Fibroblast of skin of right biceps (primary cell): ENCODE measurements at places on chromosomes 1 and 21.

DNA sequence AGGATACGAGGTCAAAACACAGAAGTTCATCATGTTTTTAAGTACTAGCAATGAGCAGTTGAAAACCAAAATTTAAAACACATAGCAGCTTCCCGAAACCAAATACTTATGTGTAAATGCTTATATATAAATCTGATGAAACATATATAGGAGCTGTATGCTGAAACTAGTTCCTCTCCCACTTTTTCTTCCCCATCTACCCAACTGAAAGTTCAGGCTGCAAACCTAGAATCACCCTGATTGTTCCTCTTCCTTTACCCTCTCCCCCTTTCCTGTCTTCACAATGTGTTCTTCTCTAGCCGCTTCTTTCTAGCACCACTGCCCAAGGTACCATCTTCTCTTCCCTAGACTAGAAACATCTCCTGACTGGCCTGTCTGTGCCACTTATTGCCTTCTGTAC lies 90.6 kb downstream of the ST3GAL3 start:
- DNase-seq = no peak

DNA sequence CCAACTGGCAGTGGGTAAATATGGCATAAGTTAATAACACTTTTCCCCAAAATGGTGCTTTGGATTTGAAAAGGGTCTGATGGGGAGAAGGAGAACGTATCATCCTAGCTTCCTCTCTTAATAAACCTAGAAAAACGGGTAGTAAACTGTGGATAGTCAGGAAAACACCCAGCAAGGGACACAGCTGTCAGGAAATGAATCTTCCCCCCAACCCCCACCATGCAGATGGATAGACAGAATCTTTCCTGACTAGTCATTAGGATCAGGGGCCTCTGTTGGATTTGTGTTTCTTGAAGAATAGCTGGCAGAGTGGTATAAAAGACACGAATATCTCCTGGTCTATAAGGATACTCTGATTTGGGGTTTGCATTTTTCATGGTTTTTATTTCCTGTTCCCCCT lies 22.5 kb upstream of the LAX1 start:
- DNase-seq = peak; percentile 20

DNA sequence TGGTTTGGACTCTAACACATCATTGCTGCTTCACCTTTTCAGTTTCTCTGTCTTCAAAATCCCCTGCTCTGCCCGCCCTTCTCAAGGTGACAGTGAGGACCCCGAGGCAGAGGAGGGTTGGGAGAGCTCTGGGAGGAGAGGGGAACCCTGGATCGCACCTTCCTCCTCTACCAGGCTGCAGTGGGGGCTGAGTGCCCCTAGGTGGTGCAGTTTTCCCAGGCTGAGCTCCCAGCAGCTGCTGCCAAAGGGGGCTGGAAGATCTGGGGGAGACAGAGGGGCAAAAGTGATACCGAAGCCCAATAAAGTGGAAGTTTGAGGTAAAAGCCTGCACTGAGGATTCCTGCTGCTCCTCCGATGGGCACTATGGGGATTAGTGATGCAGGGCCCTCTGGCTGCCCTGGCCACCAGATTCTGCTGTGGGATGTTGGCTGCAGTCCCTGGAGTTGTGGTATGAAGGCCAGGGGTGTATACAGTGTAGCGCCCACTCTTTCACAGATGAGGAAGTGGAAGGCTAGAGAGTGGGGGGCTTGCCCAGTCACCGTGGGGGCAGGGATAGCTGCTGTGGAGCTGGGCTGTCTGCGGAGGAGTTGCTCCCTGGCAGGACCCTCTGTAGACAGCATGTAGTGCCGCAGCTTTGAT lies 40.7 kb upstream of the SCMH1 start:
- DNase-seq = peak; percentile 24

- DNase-seq = peak; percentile 91
Measured at GRCh38 chr1:59128239-59128736, 168.6 kb upstream of the FGGY start.

GRCh38 chr1:221227872-221228337 lies 348.7 kb downstream of the HLX start:
- DNase-seq = no peak

GRCh38 chr1:204169858-204170257 lies 3.7 kb upstream of the REN start:
- no peak for DNase-seq

GRCh38 chr1:27886353-27886679 lies 14.0 kb downstream of the THEMIS2 start:
- no peak for DNase-seq

- DNase-seq = no peak
Measured at GRCh38 chr1:159749630-159750029, 31.1 kb upstream of the DUSP23 start.

- peak; percentile 24 for DNase-seq
Measured at GRCh38 chr1:11948822-11949458, 14.4 kb downstream of the PLOD1 start.

GRCh38 chr1:7930645-7931445 lies 9.8 kb downstream of the TNFRSF9 start:
- DNase-seq = no peak
